GM13976 (cell line): ENCODE measurements at places on chromosomes 6 and 20.

DNA sequence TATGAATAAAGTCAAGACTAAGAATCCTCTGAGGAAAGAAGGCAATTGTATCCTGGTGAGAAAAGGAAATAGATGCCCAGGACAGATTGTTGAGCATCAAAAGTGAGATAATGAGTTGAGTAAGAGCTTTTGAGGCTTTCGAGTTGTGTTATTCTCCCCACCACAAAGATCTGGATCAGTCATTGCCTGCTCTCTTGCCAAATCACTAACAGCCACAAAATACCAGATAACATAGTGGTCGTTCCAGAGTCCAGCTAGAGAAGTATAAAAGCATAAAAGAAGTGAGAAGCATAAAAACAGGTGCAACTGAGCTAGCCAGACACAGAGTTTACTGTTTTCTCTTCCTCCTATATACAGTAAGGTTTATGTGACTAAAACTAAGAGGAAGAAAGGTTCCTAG lies 4.9 kb downstream of the SPINT4 start:
- DNase-seq = no peak

- no peak for DNase-seq
Measured at GRCh38 chr6:48426636-48427035, 315.6 kb upstream of the PTCHD4 start.

GRCh38 chr6:45003387-45003786 lies 324.7 kb upstream of the RUNX2 start:
- DNase-seq = no peak

DNA sequence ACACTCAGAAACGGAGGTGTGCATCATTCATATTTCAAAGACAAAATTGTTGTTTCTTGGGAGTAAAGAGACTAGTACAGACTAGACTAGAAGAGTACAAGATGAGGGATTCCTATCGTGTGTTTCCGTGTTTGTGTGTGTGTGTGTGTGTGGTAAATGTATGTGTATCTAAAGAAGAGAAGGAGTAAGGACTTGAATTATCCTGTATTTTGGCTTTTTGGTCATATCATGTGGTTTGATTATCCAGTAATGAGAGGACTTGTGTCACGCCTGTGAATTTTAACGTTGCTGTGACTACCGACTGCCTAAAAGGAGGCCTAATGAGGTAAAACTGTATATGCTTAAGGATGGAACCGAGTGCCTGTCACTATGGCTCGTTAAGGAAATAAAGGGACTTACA lies 44.4 kb upstream of the MAP7 start:
- no peak for DNase-seq

DNA sequence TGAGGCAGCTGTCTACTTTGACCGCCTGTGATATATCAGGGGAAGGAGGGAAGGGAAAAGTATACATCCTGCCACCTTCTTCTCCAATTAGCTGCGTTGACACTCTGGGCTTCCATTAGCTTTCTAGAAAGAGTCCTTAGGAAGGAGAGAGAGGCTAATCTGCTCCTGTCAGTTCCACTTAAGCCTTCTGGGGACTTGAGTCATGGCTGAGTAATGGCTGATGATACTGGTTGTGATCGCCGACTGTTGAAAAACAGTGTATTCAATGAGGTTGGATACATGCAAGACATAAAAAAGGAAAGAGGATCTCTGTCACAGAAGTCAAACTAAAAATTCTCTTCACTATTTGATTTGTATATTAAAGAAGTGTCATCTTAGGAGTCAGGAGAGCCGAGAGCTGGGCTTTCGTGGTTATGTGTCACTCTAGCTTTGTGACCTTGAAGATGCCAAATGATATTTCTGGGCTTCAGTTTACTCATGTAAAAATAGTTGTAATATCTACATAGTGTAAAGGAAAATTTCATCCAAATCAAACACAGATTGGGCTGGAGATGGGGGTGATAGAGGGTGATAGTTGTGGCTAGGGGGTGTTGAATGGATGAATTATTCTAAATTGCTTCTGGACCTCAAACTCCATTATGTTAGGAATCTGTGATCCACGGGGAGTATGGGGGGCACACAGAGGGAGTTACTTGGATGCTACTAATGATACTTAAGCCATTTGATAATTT lies 189.0 kb downstream of the UST start:
- no peak for DNase-seq

GRCh38 chr20:33010674-33011449 lies 3.4 kb downstream of the BPIFB2 start:
- no peak for DNase-seq

DNA sequence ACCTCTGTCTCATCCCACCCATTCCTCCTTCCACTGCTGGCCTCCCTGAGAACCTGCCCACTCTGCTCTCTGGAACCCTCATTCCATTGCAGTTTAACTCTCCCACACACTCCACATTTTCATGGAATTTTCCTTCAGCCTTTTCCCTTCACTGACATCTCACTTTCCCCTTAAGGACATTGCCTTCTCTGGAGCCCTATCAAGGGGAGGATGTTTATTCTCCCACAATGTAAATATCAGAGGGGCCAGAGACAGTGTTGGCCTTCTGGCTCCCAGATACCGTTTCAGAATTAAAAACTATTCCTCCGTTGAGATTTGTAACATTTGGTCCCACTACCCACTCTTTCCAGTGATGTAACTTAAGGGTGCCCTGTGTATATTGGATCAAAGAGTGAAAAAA lies 199.5 kb upstream of the KCNK16 start:
- no peak for DNase-seq

DNA sequence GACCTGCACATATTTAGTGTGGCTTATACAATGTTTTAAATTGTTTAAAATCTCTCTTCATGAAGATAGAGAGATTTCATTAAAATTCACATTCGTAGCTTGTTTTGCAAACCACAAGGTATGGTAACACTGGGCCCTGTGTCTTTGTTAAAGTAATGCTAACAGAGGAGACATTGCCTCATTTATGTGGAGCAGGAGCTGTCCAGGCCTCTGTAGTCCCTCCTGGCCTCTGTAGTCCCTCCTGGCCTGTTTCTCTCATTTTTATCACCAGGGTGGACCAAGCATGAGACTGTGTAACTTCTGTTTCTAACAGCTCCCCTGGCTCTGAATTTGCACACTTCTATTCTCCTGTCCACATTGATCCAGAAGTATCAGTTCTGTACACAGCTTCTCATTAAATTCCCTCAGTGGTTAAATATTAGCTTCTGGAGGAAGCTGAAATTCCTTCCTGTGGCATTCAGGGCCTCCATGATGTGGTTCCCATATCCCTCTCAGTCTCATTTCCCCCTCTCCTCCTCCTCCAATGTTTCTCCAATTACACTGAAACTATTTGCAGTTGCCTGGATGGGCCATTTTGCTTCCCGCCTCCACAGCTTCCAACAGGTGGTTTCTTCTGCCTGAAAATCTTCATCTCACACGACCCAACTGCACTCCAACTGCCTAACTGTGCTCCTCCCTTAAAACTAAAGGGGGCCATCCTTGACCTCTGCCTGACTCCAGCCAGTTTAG lies 340.4 kb downstream of the SYNE1 start:
- DNase-seq = no peak
